ENCODE measurements at places on chromosomes 3 and 15.

GRCh38 chr3:183265157-183265642, 12.1 kb downstream of the B3GNT5 start:
- DNase-seq, result no peak

- DNase-seq, result no peak
Measured at GRCh38 chr15:45645026-45645980, 10.5 kb downstream of the SQOR start.

GRCh38 chr15:49270541-49271421, 100.7 kb downstream of the GALK2 start:
- DNase-seq, result no peak

GRCh38 chr3:196979545-196979944, 10.9 kb upstream of the PIGZ start:
- no peak for DNase-seq

GRCh38 chr3:149977386-149977785, 6.7 kb upstream of the PFN2 start:
- DNase-seq, result no peak

DNA sequence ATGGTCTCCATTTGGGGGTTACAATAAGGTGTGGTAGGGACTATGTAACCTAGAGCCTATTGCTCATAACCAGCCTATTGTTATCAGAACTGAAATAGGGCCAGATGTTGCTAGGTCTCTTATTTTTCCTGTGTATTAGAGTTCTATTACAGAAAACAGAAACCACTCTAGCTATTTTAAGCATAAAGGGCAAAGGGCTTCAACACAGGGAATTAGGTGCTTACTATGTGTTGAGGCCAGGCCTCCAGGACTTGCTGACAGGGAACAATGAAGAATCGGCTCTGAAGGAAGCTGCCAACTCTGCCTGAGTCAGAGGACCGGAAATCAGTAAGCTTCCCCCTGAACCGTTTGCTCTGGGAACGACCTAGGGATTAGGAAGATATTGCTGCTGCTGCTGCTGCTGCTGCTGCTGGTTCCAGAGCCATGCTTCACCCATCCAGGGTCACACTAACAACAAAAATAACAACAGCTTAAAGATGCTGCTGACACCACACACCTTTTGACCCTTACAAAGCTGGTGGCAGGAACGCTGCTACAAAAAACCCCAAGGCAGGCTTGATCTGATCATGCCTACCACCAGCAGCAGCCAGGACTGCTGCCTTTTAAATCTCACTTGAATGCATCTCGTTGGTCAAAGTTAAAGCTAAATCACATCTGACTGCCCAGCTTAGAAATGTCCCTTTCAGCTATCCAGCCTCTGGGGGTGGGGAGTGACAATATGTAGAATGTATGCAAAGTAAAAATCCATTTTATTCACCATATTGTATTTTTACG, 276.9 kb upstream of the IL12A start:
- no peak for DNase-seq

DNA sequence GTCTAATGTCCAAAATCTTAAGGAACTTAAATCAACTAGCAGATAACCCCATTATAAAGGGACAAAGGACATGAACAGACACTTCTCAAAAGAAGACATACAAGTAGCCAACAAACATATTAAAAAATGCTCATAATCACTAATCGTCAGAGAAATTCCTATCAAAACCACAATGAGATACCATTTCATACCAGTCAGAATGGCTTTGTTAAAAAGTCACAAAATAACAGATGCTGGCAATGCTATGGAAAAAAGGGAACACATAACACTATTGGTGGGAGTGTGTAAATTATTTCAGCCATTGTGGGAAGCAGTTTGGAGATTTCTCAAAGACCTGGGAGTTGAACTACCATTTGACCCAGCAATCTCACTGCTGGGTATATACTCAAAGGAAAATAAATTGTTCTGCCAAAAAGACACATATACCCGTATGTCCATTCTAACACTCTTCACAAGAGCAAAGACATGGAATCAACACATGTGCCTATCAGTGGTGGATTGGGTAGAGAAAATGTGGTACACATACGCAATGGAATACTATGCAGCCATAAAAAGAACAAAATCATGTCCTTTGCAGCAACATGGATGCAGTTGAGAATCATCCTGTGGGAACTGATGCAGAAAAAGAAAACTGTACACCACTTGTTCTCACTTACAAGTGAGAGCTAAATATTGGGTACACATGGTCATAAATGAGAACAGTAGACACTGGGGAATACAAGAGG, 78.5 kb downstream of the TCF12 start:
- no peak for DNase-seq

DNA sequence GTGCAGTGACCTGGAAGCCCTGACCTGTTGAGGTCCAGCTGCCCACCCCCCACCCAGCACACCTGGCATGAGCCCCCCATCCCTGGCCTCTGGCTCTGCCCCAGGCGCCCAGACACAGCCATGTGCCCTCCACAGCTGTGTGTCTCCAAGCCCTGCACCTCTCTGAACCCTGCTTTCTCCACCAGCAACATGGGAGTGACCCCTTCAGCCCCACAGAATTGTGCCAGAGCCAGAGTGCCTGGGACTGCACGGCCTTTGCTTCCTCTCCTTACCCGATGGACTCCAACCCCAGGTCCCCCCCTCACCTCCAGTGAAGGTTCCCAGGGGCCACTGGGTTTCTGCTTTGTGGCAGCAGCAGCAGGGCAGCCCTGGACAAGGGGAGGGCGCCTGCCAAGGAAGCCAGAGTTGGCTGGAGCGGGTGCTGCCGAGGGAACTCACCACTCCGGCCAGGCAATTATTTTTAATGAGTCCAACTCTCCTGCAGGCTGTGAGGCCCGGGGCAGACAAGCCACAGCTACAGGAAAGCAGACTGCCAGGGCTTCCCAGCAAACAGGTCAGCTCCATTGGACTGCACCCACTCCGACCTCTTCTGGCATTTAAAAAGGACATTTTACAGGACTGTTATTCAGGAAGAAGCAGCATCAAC, 24.1 kb downstream of the PRR20G start:
- DNase-seq, result no peak

- DNase-seq, result no peak
Measured at GRCh38 chr3:152083135-152083534, 185.6 kb upstream of the MBNL1 start.

DNA sequence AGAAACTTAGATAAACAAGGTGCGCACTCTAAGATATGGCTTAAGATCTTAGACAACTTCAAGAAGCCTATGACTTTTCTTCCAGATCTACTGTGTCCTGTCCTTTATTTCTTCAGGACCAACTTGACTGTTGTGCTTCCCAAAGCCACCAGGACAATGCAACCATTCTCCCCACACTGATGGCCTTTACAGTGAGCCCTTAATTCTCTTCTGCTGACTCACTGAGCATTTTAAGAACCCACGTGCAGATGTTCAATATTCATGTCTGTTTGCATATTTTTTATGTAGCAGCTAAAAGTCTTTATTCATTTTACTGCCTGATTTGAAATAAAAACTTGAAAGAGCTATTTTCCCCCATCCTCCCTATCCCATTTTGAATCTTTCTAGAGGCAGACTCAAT, 103.3 kb upstream of the SLC2A2 start:
- no peak for DNase-seq

GRCh38 chr15:74314795-74315438, 52.5 kb downstream of the CYP11A1 start:
- no peak for DNase-seq

GRCh38 chr3:184008161-184008560, 9.5 kb downstream of the ABCC5 start:
- DNase-seq, result no peak

DNA sequence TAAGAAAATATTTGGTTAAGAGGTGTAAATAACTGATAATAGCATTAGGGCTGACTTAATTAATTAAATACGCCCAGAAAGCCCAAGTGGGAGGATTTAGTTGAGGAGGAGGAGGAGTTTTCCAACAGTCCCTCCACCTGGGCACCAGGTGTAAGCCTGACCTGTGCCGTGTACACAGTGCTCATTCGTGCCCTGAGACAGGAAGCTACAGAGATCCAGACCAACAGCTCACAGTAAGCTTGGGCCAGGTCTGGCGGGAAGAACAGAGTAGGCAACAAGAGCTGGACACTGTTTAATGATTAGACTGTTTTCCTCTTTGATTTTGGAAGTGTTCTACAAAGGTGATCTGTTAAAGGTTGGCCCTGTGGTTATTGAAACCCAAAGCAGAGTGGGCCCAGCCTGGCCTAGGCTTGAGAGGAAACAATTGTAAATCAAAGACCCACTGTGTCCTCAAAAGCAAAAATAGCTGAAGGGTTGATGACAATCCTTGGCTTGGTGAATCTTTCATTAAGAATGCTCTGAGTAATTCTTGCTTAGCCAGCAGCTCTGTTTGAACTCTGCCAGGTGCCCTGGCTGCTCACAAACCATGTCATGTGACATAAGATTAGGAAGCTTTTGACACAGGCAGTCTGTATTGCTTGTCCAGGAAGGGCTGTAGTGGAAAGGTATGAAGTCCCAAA, 13.8 kb downstream of the SQOR start:
- no peak for DNase-seq

GRCh38 chr3:84275532-84275931, 683.3 kb upstream of the CADM2 start:
- no peak for DNase-seq

GRCh38 chr3:87053553-87053952, 62.6 kb upstream of the VGLL3 start:
- no peak for DNase-seq

DNA sequence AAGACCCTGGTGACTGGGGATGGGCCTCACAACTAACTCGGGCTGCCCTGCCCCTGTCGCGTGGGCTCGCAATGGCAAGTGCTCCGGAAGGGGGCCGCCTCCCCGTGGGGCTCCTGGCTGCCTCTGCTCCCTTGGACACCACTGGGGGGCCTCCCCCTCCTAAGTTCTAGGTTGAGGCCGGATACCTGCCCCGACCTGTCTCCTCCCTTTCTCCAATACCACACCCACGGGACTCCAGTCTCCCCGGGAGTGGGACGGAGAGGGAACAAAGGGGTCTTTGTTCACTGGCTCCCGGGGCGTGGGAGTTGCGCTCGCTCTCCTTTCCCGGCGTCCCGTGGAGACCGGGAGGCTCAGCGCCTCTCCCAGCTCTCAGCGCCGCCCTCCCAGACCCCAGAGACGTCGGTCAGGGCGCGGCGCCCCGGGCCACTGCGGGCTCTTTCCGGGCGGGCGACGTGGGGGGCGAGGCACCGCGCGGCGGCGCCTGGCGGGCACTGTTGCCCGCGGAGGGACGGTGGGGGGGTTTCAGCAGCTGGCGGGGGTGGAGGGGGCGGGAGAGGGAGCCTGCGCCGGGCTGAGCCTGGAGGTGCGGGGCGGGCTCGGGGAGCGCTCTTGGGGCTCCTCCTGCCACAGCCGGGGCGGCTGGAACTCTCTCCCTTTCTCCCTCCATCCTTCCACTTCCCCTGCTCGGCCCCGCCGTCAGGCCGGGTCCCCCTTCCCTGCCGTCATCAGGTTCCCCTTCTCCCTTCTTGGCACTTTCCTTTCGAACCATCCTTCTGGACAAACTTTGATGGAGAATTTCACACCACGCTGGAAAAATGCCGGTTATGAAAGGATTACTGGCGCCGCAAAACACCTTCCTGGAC, at the start of gene KCNH8:
TSS of gene KCNH8 (plus strand) at position 606 of the 863 bp plus-strand sequence. CDS start at position 816, 210 bp downstream.
- DNase-seq, result no peak

DNA sequence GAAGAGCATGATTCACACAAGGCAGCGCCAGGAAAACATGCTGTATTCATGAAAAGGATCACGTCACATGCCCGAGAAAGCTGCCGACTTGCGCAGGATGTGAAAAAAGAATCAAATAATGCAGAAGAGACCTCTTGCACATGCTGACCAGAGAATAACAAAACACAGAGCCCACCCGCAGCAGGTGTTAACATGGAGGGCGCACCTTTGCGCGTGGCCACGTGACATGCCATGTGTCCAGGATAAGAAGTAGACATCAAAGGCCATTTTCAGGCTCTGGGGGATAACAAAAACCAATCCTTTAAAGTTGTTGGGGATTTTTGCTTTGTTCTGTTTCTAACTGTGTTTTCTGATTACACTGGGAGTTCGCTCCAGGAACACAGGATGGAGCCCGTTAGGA, 1332.8 kb downstream of the ZPLD1 start:
- no peak for DNase-seq

DNA sequence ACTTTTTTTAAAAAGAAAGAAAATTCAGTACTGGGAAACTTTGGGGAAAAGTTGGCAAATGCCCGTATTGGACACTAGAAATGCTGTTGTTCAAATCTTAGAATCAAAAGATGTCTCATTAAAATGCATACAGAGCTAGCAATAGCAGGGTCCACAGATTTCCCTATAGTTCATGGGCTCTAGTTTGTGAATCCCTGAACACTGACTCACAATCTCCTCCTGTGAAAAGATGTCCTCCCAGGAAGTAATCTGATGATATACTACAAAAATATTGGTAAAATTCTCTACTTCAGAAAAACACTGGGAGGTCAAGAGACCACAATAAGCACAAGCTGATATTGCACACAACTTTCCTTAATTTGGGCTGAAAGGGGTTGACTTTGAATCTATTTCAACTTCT, 568.4 kb upstream of the ZNF385D start:
- no peak for DNase-seq

- no peak for DNase-seq
Measured at GRCh38 chr3:160765211-160765610, 9.2 kb downstream of the PPM1L start.

GRCh38 chr15:73333001-73333400, 35.8 kb downstream of the HCN4 start:
- no peak for DNase-seq

DNA sequence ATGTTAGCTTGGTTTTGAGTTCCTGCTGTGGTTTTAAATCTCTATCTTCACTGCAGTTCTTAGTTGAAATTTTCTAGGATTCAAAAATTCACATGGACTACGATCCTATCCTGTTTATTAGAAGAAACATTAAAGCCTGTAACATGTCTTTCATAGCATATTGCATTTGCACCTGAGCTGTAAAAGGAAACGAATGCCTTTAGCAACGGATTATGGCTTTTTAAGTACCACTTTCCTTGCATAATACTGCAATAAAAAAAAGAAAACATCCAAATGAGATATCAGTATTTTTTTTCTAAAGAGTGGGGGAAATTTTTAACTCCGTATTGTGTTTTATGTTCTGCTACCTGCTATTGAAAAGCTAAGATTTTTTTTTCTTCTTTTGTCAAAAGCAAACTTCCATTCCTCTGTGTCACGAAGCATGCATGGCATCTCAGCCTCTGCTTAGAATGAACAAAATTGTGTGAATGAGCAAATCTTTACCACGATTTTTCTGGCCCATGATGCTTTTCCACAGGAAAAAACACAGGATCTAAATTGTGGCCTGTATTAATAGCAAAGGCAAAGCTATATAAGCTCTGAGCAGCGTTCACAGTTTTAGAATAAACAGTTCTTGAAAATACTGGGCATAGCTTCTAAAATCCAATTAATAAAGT, 110.0 kb upstream of the CDIN1 start:
- no peak for DNase-seq
